ENCODE measurements at places on chromosomes 6 and 20.

DNA sequence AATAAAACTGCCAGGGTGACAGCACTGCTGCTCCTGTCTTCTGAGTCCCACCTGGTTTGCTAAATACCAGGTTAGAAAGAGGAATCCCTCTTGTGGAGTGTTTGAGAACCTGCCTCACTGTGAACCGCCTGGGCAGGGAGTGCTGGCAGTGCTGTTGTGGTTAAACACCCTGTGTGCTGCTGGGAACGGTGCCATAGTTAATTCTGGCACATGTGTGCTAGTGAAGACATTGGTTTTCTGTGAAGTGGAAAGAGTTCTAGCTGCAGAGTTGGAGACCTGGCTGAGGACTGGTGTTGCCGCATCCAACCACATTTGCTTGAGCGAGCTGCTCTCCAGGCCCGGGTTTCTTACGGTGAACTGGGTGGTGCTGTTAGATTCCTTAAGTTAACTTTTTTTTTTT, 72.7 kb downstream of the IGF2R start:
- DNase-seq = no peak

- DNase-seq = no peak
These were observed 1.4 kb downstream of the DEFB132 start for GRCh38 chr20:258963-259362.

GRCh38 chr6:17612048-17612447, 11.9 kb downstream of the FAM8A1 start:
- DNase-seq = no peak

- DNase-seq = no peak
These were observed 93.6 kb downstream of the RPP40 start for GRCh38 chr6:4910037-4910760.

DNA sequence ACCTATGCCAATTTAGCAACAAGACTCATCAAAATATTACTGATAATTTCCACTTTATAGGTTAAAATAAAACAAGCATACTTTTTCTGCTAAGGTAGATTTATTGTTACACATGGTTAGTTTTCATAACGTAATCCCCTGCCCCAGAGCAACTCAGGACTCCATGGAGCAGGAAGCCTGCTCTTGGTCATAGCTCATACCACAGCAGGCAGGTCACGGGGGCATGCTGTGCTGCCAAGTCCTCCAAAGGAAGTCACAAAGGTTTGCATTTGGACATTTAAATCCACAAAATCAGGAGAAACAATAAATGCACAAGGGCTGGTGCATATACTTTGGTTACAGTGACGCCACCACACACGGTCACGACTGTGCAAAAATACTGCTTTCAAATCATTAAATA, 12.5 kb downstream of the GZF1 start:
- no peak for DNase-seq

DNA sequence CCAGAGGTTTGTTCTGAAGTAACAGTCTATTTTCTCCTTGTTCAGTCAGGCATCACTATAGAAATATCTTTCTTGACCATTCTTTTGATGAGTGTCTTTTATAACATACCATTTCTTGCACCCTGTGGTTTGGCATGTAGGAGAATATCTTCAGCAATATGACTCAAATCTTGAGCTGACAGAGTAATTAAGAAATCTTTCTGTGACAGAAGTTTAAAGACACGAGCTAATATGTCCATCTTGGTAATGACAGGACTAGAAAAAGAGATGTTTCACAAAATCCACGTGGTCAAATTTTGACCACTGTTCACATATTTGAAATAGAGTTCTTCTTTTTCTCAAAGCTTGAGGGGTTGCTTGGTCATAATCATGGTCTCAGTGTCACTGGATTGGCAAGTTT, 149.9 kb downstream of the MYB start:
- no peak for DNase-seq

- DNase-seq = no peak
These were observed 154.7 kb upstream of the LAMP5 start for GRCh38 chr20:9359561-9360308.

DNA sequence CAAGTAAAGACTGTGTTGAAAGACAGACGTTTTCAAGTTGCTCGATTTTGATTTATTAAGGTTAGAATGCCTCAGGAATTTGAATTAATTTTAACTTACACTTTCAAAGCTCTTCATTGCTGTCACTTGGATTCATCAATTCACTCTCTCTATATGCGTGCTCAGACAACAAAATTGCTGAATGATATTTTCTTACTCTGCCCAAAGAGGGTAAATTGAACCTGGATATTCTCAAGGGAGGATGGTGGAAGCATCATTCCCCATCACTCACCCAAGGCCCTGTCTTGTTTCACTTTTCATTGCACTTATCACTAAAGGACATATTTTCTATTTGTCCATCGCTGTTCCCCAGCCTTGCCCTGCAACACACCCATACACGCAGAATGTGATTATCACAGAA, 102.3 kb downstream of the PDE7B start:
- no peak for DNase-seq

DNA sequence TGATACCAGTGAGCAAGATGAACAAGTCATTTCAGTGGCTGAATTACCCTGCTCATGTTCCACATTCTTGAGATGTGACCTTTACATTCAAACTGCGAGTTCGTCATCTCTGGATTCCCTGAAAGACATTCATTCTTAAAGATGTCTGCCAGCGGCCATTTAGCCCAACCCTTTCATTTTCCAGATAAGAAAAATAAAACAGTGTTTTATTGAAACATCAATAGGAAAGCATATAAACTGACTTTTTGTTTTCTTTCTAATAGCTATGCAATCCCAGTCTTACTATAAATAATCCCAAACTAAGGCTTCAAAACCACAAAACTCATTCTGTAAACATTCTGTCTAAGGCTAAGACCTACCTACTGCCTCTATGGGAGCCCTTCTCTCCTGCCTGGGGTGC, 134.0 kb downstream of the SAMD5 start:
- no peak for DNase-seq

DNA sequence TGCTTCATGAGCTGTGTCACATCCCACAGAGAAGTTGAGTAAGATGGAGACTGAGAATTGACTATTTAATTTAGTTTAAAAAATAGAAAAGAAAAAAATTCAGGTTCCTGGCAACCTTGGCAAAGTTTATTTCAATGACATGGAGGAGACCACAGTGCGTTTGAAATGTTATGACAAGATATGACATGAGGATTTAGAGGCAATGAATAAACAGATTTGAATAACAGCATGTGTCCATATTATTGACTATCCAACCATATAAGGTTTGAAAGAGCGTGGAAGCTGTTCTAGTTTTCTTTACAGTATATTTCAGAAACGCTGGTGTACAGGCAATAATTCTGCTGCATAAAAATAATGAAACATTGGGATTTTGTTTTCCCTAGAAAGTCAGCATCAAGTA, 303.9 kb downstream of the SMOC2 start:
- DNase-seq = no peak

GRCh38 chr20:41664584-41664983, 46.4 kb upstream of the CHD6 start:
- DNase-seq = no peak

DNA sequence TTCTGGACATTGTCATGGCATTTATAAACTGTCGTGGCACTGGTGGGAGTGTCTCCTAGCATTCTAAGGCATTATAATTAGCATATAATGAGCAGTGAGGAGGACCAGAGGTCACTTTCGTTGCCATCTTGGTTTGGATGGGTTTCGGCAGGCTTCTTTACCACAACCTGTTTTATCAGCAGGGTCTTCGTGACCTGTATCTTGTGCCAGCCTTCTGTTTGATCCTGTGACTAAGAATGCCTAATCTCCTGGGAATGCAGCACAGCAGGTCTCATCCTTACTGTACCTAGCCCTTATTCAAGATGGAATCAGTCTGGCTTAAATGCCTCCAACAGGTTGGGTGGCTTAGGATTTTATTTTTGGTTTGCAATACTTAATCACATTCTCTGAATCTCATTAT, 142.7 kb upstream of the GGTLC1 start:
- no peak for DNase-seq

GRCh38 chr20:10513931-10514575, 78.9 kb downstream of the SLX4IP start:
- DNase-seq = no peak

DNA sequence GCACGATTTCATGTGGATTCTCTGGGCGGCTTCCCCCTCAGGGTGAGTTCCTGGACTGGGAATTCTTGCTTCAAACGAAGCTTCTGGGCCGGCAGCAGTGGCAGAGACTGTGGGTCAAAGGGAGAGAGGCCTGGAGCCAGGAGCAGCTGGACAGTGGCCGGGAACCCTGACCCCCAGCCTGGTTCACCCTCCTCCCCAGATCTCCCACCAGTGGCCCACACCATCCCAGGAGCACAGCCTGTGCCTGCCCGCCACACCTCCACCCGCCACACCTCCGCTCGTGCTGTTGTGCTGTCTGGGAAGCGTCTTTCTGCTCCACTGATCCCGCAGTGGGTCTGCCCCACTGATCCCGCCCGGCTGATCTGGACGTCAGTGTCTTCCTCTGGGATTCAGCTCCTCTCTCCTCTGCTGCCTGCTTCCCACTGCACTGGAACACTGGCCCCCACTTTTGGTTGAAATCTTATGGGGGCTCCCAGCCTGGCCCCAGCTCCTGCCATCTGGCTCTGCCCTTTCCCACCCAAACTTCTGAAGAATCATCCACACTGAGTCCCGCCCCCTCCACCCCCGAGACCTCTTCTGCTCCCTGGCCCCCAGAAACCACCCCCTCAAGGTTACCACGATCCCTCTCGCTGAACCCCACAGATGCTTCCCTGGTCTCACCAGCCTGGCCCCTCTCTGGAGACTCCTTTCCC, 9.8 kb downstream of the ZBP1 start:
- DNase-seq = no peak

GRCh38 chr6:130560231-130560630, 194.4 kb downstream of the TMEM200A start:
- no peak for DNase-seq

DNA sequence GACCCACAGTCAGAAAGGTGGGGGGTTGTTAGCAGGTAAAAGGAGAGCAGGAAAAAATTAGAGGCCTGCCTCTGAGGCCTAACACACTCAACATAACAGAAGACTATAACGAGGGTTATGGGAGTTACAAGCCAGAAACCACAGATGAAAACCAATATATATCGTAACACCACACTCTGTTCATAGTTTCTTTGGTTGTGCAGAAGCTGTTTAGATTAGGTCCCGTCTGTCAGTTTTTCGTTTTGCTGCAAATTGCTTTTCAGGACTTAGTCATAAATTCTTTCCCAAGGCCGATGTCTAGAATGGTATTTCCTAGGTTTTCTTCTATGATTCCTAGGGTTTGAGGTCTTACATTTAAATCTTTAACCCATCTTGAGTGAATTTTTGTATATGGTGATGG, 3.7 kb upstream of the MAP3K5 start:
- DNase-seq = no peak

DNA sequence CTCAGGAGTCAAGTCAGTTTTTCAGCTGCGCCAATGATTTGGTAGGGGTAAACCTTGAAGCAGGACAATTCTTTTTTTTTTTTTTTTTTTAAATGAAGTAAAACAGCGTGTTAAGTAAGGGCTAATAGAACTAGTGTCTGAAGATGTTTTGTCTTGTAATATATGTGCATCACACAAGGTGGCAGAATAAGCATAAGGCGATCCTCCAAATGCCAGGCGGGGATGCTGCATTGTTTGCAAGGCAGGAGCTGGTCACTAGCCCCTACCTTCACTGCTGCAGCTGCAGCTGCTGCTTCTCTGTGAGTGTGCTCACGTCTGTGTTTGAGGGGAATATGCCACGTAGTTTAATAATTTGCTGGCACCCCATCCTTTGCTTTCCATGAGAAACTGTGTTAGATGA, 272.7 kb upstream of the MAP3K7 start:
- DNase-seq = no peak

DNA sequence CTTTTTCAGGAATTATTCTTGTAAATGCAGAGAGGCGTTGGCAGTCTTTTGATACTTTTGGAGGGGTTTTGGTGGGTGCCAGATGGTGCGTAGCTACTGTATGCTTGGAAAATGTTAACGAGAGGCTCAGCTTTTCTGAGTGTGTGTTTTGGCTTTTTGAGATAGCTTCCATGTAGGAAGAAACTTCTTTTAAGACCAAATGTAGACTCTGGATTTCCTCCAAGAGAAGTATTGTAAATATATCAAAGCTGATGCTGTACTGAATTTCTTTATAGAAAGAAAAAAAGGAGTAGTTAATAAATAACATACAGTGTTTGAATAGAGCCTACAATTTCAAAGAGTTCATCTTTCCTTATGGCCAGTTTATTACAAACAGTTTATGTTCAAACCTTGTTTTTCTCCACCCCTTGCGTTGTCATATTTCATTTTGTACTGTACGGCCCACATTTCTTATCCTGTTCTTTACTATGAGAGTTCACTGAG, 16.7 kb downstream of the TIAM2 start:
- no peak for DNase-seq

DNA sequence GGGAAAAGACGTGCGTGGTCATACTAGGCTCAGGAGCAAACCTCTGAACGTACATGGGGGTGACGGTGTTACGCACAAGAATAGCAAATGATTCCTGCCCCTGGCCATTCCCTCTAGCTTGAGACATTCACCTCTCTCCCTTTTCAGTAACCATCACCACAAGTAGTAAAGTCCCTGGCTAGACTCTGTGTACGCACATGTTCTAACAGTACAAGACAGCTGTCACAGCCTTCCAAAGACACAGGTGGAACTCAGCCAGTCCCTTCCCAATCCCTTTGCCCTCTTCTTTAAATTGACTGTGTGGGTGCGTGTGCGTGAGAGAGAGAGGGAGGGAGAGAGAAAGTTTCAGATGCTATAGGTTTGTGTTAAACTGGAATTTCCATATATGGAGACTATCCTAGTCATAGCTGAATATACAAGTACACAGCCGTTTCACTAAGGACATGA, 67.3 kb downstream of the LY86 start:
- DNase-seq = no peak

GRCh38 chr6:74941424-74941823, 264.4 kb downstream of the COL12A1 start:
- no peak for DNase-seq

DNA sequence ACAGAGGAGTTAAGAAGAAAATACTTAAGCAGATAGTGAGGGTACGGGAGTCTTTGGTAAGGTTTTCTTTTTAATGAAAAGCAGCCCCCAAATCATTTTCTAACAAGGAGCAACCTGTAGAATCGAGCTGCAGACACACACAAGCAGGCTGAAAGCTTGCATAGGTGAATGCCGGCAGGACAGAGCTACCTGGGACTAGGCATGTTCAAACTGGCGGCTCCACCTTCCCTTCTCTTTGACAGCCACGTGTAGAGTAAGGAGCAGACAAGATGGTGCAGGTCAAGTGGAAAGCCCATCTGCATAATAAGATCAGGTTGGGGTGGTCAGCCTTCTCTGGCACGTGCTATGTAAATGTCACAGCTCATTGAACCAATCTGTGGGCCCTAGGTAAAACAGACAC, 1292.4 kb downstream of the EPHA7 start:
- DNase-seq = no peak

GRCh38 chr6:30100585-30101443, 12.1 kb downstream of the TRIM31 start:
- no peak for DNase-seq

- DNase-seq = no peak
These were observed 551.5 kb downstream of the NKAIN2 start for GRCh38 chr6:124355146-124355545.

DNA sequence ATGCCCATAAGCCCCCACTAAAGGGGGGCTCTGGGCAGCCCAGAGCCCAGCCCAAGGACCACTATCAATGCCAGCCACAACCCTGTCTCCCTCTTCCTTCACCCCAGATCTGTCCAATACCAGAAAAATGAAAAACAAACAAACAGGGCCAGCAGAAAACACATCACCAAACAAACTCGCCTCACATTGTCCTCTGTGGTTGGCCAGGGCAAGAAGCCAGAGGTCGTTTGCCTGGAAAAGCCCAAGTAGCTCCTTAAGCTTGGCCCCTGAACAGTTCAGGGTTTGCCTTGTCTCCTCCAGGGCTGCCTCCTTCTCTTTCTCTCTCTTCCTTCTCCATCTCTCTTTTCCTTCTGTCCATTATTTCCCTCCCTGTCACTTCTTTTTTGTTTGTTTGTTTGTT, 10.1 kb upstream of the SCUBE3 start:
- no peak for DNase-seq
